Left lobe of liver (tissue), 2 donors: ENCODE measurements at places on chromosomes 5 and 9. TPM values are rescaled to one million over a fixed set of nuclear protein-coding genes. Genes with fewer than 3 reads are reported as not detected.

GRCh38 chr9:111455638-111456037 is 28.5 kb downstream of the ECPAS start:
- no peak for DNase-seq

- DNase-seq = no peak
Observed at GRCh38 chr9:81976351-81976750, 12.2 kb upstream of the SPATA31D1 start.

DNA sequence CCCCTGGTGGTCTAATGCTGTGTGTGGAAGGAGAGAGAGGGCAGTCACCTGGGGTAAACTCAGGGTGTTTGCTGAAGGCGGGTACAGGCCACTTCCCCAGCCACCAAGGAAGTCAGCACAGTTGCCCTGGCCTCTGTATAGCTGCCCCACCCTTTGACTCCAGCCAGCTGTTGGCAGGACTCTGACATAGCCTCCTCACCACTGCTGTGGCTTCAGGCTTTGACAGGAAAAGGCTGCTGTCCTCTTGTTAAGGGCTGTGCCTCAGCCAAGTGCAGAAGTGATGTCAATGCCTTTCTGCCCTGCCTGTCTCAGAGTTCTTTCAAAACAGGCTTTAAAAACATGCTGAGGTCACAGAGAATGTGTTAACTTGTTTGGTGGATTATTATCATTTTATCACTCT is 487.2 kb upstream of the KLF4 start:
- DNase-seq = no peak

The CRHBP gene
- 26.4 TPM for total RNA-seq

GRCh38 chr5:161546470-161547301 is at the start of gene GABRB2:
GABRB2 (minus strand) TSS chr5:161546725; CDS start chr5:161546643, 82 bp downstream.
- no peak for DNase-seq

DNA sequence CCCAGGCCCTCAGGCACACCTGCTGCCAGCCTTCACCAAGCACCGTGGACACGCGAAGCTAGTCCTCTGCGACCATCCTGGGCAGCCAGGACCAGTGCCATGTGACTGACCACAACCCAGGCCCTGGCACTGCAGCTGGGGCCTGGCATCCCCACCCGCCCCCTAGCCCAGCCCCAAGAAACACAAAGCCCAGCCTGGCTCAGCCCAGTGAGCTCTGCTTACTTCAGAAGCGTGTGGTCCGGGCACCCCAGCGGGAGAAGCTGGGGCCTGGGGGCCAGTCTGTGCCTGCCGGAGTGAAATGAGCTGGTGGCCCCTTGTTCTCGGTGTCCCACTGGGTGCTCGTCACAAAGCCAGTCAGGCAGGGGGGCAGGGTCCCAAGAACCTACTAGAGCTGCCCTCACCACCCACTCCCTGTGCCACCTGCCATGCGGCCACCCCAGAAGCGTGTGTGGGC is 87.9 kb downstream of the KCNT1 start:
- DNase-seq = no peak

The UBAP2 gene
- 10.8 TPM for total RNA-seq

DNA sequence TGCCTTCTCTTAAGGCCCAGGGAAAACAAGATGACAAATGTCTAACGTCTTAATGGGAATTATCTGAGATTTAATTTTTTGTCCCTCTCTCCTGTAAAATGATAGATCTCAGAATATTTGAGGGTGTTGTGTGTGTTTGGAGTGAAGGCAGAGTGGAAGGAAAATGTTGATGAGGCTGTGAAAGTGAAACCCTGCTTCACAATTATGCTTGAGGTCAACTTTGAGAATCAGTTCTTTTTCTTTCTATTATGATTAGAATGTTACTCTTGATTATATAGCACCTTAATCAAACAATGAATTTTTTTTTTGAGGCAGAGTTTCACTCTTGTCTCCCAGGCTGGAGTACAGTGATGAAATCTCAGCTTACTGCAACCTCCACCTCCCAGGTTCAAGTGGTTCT is 5.5 kb upstream of the LOX start:
- DNase-seq = no peak

DNA sequence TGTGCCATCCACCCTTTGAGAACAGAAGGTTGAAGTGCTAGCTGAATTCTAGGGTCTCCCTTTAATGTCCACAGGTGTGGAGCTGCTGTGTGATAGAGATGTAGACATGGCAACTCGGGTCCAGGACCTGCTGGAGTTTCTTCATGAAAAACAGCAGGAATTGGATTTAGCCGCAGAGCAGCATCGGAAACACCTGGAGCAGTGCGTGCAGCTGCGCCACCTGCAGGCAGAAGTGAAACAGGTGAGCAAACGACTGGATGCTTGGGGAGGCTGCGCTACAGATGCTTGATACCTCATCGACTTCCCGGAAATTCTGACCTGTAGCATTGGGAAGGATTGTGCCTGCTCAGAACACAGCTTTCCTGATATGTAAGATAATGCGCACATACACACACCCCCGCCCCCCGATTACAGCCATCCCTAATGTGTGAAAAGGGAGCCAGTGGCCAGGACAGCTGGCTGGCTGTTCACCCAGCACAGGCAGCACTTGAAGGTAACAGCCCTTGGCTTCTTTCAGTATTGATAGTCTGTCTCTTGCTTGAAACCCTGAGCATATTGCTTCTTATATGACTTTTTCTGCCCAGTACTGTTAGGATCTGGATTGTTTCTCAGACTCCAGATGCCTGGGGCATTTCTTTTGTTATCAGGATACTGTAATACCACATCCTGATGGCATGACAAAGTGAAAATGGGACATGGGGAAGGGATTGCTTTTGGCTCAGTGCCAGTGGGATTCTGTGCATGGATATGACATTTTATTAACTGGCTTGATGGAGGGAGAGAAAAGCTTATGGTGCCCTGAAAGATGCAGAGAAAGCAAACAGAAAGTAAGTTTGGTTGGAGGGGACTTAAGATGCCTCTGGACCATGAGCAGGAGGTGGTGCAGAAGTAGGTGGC is 216.8 kb upstream of the OTULINL start:
- DNase-seq = no peak

The PDE6A gene
- not detected for total RNA-seq

The ADAMTS19 gene
- total RNA-seq = 0.23 TPM

- DNase-seq = no peak
Observed at GRCh38 chr5:1564182-1564748, 40.5 kb upstream of the LPCAT1 start.

- no peak for DNase-seq
Observed at GRCh38 chr5:64884541-64884940, 115.8 kb downstream of the CWC27 start.

- DNase-seq = no peak
Observed at GRCh38 chr9:120431268-120431667, 148.7 kb downstream of the CDK5RAP2 start.

- DNase-seq = no peak
Observed at GRCh38 chr5:170681013-170681433, 102.5 kb upstream of the GABRP start.

GRCh38 chr5:59609501-59610265 is 283.8 kb downstream of the PDE4D start:
- no peak for DNase-seq

GRCh38 chr9:125784286-125785049 is 37.3 kb downstream of the PBX3 start:
- no peak for DNase-seq

- no peak for DNase-seq
Observed at GRCh38 chr9:99778836-99779235, 42.8 kb upstream of the NR4A3 start.

GRCh38 chr5:118551716-118552115 is 436.6 kb downstream of the DTWD2 start:
- no peak for DNase-seq

The IL9 gene
- not detected for total RNA-seq

DNA sequence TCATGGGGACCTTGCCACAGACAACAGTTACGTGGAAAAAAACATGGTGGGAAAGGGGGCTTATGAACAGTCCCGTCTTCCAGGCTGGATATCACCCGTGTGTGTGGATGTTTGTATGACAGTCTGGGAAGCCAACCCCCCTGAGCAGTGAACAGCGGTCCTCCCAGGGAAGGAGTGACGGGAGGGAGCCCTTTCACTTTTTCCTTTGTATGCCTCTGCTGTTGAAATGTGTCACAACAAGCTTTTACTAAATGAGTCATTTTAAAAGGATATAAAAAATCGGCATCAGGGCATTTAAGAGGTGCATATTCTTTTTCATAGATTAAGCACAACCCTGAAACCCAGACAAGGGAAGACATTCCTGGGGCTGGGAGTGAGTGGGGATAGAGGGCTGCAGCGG is 5.1 kb downstream of the MYMK start:
- DNase-seq = no peak

- no peak for DNase-seq
Observed at GRCh38 chr5:135253601-135254178, 145.3 kb downstream of the MACROH2A1 start.

The F2RL2 gene
- 0.28 TPM for total RNA-seq

- no peak for DNase-seq
Observed at GRCh38 chr9:107972346-107972745, 482.8 kb upstream of the KLF4 start.

GRCh38 chr5:170290498-170290897 is 7.1 kb downstream of the LCP2 start:
- DNase-seq = no peak

The SMIM33 gene
- not detected for total RNA-seq

DNA sequence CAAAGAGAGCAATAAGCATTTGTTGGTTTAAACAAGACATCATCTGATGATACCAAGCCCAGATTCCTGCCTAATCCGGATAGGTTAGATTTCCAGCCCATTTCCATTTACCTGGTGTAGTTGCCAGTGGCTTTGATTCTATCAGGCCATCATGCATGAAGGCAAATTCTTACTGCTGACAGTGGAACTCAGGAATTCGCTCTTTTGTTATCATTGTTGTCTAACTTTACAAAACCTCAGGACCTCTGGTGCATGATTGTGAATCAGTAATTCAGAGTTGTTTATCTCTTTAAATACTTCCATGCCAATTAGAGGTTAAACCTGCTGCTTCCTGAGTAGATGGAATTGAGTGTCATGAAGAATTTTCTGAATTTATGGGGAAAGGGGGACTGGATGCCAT is 76.5 kb downstream of the C9orf152 start:
- DNase-seq = no peak

The HAVCR2 gene
- 2.9 TPM for total RNA-seq

GRCh38 chr5:56447232-56447631 is 214.1 kb upstream of the ANKRD55 start:
- no peak for DNase-seq

The PCDHGB5 gene
- total RNA-seq = 4.2 TPM

DNA sequence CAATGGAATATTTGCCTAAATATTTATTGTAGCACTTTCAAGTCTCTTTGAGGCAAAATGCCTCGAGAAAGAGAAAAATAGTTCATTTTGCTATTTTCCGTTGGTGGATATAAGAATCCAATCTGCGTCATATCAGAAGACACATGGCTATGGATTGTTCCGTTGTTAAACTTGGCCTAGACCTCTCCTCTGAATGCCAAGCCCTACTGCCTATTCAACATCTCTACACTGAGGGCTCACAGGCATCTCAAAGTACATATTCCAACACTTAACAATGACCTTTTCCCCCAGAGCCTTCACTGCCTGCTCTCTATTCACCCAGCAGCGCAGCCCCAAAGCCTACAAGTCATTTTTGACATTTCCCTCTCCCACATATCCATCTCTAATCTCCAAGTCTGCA is 350.1 kb downstream of the GLIS3 start:
- no peak for DNase-seq

DNA sequence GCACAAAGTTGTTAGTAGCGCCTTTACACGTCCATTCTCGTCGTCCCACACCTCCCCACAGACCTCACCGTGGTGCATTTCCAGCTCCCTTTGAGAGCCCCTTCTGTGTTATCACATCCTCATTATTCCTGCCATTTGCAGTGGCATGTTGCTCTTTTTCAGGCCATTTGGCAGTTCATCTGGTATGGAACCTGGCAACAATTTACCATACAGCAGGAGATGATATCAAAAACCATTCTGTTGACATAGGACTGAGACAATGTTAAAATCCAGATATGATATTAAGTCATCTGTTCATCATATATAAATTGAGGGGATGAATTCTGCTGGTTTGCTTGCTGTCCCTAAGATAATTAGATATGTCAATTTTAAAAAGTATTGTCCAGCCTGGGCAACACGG is 83.0 kb downstream of the TMEM174 start:
- DNase-seq = no peak

- DNase-seq = no peak
Observed at GRCh38 chr5:136924490-136924889, 559.1 kb upstream of the TRPC7 start.

The ANKRD18A gene
- total RNA-seq = 1.6 TPM
